ENCODE measurements at places on chromosomes 6 and 20.

- DNase-seq = no peak
Observed at GRCh38 chr6:129469070-129469662, 240.8 kb downstream of the ARHGAP18 start.

DNA sequence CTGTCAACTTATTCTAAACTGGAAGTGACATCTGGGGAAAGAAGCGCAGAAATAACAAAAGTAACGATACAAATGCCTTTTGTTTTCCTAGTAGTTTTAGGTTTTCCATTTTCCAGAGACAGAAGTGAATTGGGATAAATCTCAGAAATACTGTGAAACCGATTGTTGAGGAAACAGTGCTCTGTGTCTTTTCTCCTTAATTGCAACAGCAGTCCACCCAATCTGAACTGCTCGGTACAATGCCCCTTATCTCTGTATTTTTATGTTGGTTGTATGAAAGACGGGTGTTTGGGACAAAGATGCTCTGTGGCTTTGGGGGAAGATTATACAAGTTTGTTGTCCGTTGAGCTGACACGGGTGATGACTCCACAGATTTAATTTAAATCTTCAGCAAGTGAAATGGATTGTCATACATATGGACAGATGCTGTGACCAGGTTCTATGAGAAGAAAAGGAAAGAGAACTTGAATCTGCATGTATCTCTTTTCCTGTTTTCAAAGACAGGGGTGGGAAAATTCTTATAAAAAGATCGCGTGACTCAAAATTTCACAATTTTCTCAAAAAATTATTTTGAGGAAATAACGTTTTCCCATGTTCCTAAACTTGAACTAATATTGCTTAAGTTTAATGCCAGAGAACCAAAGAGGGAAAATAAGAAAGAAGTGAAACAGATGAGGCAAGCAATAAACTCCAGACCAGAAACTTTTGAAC lies 41.2 kb downstream of the SASH1 start:
- DNase-seq = no peak

DNA sequence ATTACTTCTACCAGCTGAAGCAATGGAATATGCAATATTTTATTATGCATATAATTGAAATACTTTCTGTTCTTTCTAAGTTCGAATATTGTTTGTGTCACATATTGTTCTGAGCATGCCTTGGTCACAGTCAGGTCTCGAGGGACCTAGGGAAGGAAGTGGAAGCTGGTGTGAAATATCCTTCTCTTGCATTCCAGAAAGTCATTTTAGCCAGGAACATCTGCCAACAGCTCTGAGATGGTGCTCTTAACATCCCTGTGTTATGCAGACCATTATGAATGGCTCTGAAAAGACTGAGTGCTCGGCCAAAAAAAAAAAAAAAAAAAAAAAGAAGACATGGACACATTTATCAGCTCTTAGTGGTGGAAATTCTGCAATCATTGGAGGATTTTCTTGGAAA lies 132.7 kb upstream of the JAG1 start:
- no peak for DNase-seq

- DNase-seq = no peak
Observed at GRCh38 chr6:34190504-34191122, 44.7 kb upstream of the GRM4 start.

DNA sequence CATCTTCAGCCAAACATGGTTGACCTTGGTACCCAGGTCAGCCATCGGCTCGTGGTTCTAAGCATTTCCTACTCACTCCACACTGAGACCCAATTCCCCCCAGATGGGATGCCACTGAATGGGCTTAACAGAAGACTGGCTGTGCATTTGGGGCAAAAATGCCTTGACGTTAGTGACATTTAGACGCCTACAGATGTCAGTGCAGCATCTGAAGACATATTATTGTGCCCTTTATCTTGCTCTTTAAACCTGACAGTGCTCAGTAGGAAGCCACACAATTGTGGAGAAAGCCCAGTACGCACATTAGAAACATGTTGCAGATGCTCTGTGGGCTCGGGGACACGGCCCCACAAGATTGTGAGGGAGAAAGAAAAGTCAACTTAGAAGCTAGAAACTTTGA lies 414.7 kb downstream of the PTPRT start:
- no peak for DNase-seq

DNA sequence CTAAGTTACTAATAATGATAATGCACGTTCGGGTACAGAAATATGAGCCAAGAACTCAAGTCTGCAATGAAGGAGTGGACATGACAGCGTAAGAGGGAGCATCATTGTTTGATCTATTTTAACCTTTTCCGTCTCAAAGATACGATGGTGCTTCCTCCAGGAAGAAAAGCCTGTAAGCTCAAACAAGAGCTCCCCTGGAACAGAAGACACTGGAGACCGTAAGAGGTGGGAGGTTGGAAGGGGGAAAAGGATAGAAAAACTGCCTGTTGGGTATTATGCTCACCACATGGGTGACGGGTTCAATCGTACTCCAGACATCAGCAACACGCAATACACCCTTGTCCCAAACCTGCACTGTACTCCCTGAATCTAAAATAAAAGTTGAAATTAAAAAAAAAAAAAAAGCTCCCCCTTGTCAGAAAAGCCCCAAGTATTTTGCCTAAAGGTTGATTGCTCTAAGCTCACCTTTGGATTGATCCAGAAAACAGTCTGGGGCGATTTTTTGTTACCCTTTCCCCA lies 180.5 kb downstream of the TRIM27 start:
- no peak for DNase-seq

DNA sequence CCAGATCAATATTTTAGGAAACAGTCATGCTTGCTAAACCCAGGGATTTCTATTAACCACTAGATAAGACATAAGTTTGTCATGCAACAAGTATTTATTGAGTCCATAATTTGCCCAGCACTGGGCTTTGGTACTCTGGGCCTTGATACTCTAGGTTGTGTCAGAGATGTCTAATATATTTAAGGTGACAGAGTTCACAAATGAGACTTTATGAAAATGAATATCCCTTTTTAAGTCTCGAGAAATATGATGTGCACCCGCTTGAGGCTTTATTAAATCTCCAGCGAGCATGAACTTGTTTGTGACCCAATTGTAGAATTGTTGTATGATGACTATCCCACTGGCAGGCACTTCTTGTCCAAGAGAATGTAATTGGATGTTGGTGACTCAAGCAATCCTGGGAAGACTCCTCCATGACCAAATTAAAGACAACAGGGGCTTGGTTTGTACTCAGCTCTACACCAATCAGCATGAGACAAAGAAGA lies 109.2 kb downstream of the ESR1 start:
- no peak for DNase-seq

GRCh38 chr6:167882244-167882643 lies 55.5 kb downstream of the AFDN start:
- DNase-seq = no peak

GRCh38 chr6:111190637-111191036 lies 103.3 kb downstream of the SLC16A10 start:
- no peak for DNase-seq

- DNase-seq = no peak
Observed at GRCh38 chr6:166029506-166029905, 138.1 kb downstream of the TBXT start.

DNA sequence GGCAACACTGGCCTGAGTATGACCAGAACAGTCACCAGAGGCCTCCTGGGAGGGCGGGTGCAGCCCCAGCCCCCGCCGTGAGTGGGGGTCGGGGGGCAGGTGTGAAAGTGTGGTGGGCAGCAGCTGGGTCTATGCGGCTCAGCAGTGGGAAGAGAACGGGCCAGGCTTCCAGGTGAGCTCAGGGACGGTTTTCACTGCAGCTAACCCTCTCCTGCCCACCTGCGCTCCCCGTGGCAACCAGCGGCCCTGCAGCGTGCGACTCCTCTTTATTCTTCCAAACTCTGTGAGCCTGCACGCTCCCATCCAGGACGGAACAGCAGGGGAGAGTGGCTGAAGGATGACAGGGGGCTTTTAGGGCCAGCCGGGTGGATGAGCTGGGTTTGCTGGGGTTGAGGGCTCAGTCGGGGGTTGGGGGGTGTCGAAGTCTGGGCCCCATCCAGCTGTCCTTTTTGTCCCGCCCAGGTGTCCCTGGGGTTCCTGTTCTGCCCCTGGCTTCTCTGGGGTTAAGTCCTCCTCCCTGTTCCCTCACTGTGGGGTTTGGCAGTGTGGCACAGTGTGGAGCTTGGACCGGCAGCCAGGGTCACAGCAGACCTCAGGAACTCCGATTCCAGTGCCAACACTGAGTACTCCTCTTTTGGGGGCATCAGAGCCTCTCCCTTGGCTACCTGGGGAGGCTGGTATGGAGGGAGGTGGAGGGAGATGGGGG lies 859 bp upstream of the BIRC7 start:
- peak; percentile 23 for DNase-seq

- DNase-seq = no peak
Observed at GRCh38 chr6:320351-321157, 28.3 kb downstream of the DUSP22 start.

GRCh38 chr6:37432590-37432915 lies 468 bp upstream of the CMTR1 start:
- DNase-seq = no peak

DNA sequence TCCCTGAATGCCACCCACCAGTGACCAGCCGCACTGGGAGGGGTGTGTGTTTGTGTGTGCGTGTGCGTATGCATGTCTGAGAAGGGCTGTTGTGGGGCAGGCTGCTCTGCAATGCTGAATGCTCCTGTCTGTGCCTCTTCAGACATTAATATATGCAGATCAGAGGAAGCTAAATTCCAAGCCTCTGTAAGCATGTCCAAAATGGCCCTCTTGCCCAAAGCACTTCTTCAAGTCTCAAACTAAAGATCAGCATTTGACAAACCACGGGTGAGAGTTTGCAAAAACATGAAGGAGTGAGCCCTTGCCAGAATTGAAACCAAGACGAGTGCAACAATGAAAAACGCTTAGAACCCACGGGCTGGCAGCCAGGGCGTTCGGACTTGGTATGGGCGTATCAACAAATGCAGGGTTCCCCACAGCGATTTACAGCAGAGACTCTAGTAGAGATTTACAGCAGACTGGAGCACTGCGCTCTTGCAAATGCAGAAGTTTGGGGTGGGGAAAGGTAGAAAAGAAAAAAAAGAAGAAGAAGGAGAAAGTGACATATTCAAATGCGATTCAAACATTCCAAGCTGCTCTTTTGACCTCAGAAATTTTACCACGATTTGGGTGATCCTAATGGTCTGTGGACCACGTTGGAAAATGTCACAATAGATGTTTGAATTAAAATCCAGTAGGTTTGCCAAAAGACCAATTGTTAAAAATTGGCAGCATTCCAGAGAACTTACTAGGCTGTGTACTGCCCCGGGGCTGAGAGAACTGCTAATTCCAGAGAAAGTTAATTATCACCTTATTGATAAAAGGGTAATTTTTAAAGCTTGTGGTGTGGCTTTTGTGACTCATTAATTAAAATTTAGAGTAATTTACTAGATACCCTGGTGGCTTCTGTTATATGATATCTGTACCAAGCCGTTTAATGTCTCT lies 3.5 kb downstream of the SCML4 start:
- DNase-seq = peak; percentile 21

- DNase-seq = no peak
Observed at GRCh38 chr20:57614490-57615444, 5.5 kb downstream of the ZBP1 start.

GRCh38 chr20:52441710-52442109 lies 250.1 kb upstream of the ZFP64 start:
- no peak for DNase-seq

- no peak for DNase-seq
Observed at GRCh38 chr6:7377961-7378360, 11.6 kb downstream of the CAGE1 start.

DNA sequence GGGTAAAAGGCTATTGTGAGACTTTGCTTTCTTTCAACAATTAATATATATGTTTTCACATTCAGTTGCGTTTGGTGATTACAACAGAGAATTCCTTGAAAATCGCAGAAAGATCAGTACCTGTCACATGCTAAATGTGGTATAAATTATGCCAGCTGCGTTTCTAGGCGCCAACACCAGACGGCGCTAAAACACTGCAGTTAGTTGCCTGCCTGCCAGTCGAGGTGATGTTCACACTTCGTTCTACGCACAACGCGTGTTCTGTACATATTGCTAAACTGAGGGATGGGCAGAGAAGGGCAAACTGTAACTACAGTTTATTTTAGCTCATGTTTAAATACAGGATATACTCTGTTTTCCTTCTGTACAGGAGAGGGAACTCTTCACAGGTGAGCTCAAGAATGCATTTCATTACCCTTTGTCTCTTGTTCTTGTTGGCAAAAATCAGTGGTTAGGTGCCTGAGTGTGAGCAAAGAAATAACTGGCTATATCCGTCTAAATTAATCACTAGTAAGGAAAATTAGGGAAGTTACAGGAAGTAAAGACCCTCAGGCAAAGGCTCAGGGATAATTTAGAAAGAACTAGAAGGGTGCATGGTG lies 100.1 kb upstream of the RGS17 start:
- no peak for DNase-seq

DNA sequence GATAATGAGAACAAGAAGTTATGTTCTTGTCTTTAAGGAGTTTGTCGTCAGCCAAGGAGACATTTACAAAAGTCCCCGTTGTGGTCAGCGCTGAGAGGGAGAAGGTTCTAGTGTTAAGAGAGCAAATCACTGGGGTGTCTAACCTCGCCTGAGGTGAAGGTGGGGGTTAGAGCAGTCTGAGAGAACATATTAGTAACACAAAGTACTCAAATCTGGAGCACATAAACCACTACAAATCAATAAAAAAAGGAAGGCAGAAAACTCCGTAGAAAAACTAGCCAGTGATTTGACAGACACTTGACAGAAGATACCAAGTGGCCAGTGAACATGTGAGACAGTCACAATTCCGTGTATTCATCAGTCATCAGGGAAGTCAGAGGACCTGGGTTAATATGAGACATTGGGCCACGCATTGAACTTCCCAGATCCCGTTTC lies 45.4 kb downstream of the CDS2 start:
- no peak for DNase-seq

GRCh38 chr6:2900821-2901644 lies 2.1 kb downstream of the SERPINB9 start:
- no peak for DNase-seq

GRCh38 chr6:39314273-39314795 lies at the start of gene KCNK17:
TSS of gene KCNK17 (minus strand) at chr6:39314419. CDS start at chr6:39314320, 99 bp downstream.
- DNase-seq = no peak

GRCh38 chr20:38195521-38195920 lies 30.5 kb upstream of the TGM2 start:
- DNase-seq = no peak

GRCh38 chr6:77123527-77123926 lies 339.8 kb downstream of the HTR1B start:
- DNase-seq = no peak

- DNase-seq = no peak
Observed at GRCh38 chr6:34839666-34840352, 47.9 kb downstream of the BLTP3A start.

DNA sequence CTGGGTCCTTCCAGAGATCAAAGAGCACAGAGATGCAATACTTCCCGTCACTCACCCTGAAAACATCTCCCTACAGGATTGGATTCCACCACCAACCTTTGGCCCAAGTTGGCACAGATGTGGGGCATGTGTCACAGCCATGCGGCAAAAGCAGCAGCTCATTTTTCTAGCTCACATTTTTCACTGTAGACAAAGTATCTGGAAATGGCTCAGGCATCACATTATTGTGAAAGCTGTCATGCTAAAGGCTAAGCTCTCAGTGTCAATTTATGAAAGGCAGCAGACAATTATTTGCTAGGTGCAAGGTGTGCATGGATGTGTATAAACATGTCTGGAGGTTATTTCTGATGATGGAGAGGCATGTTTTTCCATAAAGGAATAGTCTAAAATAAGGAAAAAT lies 248.8 kb upstream of the PRND start:
- no peak for DNase-seq

Data from activated naive CD4-positive, alpha-beta T cell (primary cell).